Left renal pelvis (tissue), 4 donors: ENCODE measurements at places on chromosomes 5 and 9. TPM values are rescaled to one million over a fixed set of nuclear protein-coding genes. Genes with fewer than 3 reads are reported as not detected.
A peak's percentile ranks its signal among the peaks of the same experiment; 100 is the strongest.

GRCh38 chr9:91312717-91313325 lies 48.9 kb downstream of the AUH start:
- DNase-seq: peak; percentile 22

DNA sequence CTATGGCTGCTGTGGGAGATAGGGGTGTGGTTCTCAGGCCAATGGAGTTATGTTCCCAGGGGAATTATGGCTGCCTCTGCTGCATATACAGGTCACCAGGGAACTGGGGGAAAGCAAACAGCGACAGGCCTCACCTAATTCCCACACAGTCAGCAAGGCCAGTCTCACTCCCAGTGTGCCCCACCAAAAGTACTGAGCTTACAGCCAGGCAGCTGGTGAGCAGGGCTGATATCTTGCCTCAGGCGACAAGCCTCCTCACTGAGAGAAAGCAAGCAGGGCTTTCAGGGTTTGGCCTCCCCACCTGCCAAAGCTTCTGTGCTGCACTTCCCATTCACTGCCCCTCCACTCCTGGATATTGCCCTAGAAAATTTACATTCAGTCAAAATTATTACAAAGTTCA lies 273.8 kb upstream of the TARS1 start:
- DNase-seq: no peak

PKD2L2 gene
- polyA plus RNA-seq: 0.42 TPM

GTF3C4 gene
- polyA plus RNA-seq: 23.3 TPM

SLCO6A1 gene
- polyA plus RNA-seq: not detected

- no peak for DNase-seq
Observed at GRCh38 chr5:57650360-57651069, 167.9 kb upstream of the ACTBL2 start.

DNA sequence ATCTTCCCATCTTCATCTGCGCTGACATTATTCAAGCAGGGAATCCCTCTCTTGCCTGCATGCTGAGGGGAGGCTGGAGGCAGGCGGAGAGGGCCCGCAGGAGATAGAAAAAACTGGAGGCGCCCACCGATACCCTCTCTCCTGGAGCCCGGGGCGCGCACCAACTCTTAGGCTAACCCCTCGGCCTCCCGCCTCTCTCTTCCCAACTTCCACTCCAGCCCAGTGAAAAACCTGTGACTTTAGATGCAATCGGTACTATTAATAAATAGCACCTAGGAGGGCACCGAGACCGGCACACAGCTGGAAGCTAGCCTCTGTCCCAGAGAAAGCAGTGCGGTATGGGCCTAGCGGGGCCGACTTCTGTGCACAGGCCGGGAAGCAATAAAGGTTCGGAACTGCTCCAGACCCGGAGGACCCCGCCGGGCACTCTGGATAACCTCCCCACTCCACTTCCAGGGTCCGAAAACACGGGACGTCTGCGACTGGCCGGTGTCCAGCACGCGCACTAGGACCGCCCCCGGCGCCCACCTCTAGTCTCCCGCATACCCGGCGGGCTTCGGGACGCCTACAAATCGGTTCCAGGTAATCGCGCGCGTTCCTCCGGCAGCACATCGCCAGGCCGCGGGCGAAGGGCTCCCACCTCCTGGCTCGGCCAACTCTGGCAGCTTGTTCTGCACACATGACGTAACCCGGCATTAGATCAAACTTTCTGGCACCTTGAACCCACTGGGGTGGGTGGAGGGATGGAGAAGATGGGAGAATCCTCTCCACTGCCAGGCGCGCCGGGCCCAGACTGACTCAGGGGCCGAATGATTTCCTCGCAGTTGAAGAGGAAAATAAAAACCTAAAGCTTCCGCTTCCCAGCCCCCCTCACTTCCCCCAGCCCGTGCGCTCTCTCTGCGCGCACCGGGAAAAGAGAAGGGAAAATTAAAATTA lies 1.4 kb downstream of the EFNA5 start:
- DNase-seq: peak; percentile 30

DNA sequence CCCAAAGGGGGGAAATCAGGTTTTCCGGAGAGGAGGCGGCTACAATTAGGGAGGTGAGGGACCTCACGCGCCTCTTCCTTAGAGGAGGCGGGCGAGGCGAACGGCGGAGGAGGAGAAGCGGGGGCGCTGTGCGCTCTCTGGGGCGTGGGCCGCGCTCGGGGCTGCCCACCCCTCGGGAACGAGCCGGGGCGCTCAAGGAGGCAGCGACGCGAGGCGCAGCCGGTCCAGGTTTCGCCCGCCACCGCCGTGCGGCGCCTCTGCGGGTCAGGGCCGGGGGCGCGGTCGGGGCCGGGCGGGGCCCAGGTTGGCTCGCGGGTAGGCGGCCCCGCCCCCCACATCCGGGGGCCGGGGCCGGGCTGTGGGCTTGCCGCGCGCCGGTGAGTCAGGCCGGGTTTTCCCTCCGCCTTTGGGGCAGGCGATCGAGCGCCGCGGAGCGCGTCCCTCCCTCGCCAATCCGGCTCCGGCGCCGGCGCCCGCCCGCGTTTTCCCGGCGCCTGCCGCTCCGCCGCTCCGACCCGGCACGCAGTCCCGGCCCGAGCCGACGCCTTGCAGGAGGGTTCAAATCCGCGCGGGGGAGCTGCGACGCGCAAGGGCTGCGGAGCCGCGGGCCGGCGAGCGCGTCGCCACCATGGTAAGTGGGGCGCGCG lies at the start of gene N4BP3:
Gene N4BP3 (plus strand): TSS at position 392 of the 647 bp plus-strand sequence. CDS start 6,052 bp downstream, outside the sequence.
- DNase-seq: no peak

DNA sequence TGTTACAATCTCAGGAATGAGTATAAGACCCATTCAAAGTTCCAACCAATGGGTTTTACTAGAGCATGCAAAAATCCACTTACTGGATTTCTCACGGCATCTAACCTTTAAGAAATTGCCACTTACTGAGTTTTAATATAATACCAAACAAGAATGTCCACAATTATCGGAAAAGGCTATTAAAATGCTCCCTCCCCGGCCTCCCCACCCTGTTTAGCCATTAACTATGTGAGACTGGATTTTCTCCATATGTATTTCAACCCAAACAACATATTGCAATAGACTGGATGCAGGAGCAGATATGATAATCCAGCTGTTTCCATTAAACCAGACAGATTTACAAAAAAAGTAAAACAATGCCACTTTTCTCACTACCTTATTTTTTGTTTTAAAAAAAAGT lies 4.1 kb downstream of the AGTPBP1 start:
- DNase-seq: no peak

DNA sequence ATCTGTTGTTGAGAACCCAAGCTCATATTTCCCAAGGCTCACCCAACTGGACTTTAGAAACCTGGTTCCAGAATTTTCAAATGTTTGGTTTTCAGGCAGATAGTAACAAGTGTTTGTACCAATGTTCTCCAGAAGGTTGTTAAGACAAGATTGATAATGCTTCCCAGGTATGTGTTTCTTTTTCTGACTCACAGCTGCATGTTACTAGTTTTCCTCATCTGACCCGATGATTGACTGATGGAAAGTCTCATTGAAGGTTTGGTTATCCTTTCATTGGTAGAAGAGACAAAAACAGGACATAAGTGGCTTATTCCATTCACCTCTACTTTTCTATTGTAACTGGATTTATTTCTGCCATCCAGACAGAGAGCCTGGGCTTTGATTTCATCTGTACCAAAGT lies 10.4 kb downstream of the BASP1 start:
- no peak for DNase-seq

- DNase-seq: no peak
Observed at GRCh38 chr9:7828334-7828733, 28.8 kb upstream of the DMAC1 start.

C9orf153 gene
- 0.29 TPM for polyA plus RNA-seq

SPAG8 gene
- polyA plus RNA-seq: 7.2 TPM

DNA sequence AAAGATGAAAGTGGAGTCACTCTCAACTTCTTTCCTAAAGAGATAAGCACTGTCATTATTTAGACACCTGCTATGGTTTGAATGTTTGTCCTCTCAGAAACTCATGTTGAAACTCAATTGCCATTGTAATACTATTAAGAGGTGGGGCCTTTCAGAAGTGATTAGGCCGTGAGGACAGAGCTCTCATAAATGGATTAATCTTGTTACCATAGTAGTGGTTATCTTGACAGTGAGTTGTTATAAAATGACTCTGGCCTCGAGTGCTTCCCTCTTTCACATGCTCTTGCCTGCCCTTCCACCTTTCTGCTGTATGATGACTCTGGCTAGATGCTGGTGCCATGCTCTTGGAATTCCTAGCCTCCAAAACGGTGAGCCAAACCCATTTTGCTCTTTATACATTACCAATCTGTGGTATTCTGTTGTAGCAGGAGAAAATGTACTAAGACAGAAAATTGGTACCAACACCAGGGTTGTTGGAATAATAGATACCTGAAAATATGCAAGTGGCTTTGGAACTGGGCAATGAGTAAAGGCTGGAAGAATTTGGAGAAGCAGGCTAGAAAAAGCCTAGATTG lies 38.0 kb downstream of the GDA start:
- DNase-seq: no peak

PCDHGA6 gene
- 4.9 TPM for polyA plus RNA-seq

- no peak for DNase-seq
Observed at GRCh38 chr5:65141493-65141892, 340.2 kb downstream of the ADAMTS6 start.

GRCh38 chr5:147743012-147743411 lies 39.5 kb downstream of the JAKMIP2 start:
- no peak for DNase-seq

- no peak for DNase-seq
Observed at GRCh38 chr5:168992687-168993086, 308.3 kb downstream of the SLIT3 start.

FCN1 gene
- polyA plus RNA-seq: 5.4 TPM
